HCT116 (cell line): ENCODE measurements at places on chromosomes 5 and 9.
A peak's percentile ranks its signal among the peaks of the same experiment; 100 is the strongest.

- peak; percentile 3 for DNase-seq
Measured at GRCh38 chr9:5509573-5509972, 758 bp upstream of the PDCD1LG2 start.

DNA sequence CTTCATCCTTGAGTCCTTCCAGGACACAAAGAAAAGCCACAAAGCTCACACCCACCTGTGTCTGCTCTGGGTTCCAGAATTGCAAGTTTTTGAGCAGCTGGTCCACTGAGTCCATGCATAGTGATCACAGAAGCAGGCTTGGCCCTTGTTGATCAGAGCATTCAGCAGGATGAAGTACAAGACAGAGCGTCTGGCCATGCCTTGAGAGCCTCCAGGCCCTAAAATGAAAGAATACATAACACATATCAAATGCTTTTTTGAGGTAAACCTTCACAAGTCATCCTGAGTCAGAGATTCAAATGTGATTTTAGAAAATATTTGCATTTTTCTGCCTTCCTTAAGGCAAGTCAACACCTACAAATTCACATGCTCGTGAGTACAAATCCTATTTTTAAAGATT, 10.3 kb downstream of the C6 start:
- DNase-seq: no peak

DNA sequence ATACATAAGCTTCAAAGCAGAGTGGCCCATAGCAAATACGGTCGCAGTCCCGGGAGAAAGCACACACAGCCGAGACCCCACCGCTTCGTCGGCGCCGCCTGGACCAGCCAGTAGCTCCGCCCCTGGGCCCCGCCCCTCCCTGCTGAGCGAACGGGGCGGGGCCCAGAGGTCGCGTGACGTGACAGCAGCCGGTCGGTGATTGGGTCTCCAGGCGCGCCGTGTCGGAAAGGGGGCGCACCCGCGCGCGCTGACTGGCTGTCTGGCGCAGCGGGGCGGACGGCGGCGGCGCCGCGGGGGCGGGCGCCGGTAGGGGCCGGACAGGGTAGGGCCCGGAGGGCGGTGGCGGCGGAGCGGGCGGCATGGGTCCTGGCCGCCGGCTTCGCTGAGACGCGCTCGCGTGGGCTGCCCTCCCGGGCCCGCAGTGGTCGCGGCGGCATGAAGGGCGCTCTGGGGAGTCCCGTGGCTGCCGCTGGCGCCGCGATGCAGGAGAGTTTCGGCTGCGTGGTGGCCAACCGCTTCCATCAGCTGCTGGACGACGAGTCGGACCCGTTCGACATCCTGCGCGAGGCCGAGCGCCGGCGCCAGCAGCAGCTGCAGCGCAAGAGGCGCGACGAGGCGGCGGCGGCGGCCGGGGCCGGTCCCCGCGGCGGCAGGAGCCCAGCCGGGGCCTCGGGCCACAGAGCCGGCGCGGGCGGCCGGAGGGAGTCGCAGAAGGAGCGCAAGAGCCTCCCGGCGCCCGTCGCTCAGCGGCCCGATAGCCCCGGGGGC, at the start of gene HABP4:
TSS of gene HABP4 (plus strand) at position 325 of the 768 bp plus-strand sequence. CDS start at position 436, 111 bp downstream.
- peak; percentile 76 for DNase-seq

GRCh38 chr5:132103332-132103951, 29.9 kb downstream of the CSF2 start:
- peak; percentile 86 for DNase-seq

GRCh38 chr5:28014779-28015178, 976.4 kb upstream of the CDH9 start:
- peak; percentile 3 for DNase-seq

GRCh38 chr9:137301081-137301947, 757 bp downstream of the NRARP start:
- peak; percentile 29 for DNase-seq

DNA sequence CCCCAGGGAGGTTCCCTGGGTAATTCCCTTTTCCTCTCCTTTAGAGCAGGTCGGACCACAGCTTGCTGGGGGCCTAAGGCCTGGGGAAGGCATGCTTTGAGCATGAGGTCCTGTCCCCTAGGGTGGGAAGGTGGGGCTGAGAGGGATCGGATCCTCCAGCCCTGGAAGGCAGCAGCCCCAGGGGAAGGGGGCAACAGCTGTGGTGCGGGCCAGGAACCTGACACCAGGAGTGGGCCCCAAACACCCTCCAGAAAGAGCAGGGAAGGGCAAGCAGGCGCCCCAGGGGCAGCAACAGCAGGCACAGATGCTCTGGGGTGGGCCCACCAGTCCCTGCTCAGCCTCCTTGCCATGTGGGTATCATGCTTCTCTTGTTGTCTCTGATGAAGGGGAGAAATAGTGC, 3.2 kb upstream of the CORO2A start:
- DNase-seq: no peak

DNA sequence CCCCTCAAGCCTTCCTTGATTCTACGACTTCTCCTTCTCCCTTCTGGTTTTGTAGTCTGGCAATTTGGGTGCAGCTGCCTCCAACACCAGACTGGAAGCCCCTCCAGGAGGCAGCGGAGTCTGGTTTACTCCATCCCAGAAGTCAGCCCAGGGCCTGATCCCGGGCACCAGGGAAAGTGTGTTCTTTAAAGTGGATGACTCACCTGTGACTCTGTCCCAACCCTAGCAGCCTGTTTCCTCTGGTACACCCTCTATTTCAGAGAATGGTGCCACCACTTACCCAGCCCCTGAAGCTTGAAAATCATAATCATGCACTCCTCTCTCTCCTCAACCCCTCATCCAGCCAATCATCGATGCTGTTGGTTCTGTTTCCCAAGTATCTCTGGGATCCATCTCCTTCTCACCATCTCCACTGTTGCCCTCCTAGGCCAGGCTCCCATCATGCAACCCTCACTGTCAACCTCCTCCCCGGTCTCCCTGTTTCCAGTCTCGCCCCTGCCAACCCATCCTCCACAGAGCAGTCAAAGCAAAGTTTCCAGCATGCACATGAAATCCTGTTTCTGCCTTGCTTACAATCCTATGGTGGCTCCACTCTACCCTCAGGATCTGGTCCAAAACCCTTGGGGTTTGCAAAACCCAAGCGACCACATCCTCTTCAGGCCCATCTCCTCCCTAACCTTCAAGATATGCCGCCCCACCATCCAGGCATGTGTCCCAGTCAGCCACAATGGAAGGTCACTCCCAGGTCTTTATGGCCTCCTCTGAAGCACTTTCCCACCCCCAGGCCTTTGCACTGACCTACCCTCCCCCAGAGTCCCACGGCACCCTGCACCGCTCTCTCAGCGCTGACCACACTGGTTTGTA, 10.5 kb downstream of the LHX6 start:
- DNase-seq: no peak

GRCh38 chr5:159083548-159084452, 15.9 kb downstream of the EBF1 start:
- DNase-seq: no peak

DNA sequence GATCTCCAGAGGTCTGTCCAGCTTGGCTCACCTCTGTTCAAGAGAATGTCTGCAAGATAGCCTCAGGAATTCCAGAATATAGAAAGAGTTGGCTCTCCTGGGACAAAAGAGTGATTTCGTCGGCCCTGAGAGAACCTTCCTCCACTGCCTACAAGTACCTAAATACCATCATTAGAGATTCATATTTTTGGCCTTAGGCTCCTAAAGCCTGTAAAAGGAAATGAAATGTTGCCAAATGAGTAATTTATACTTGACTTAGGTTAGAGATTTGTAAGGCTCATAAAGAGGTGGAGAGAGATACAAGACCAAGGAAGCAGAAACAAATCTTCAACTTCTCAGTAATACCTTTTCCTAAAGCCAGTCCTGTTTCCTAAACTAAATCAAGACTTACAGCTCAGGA, 146.2 kb downstream of the CCDC192 start:
- DNase-seq: no peak
